Hematopoietic multipotent progenitor cell (in vitro differentiated cells): ENCODE measurements at places on chromosomes 13 and 19. TPM values are rescaled to one million over a fixed set of nuclear protein-coding genes. Genes with fewer than 3 reads are reported as not detected.

Gene BRCA2
- total RNA-seq: 1.9 TPM

Gene KIR2DL1
- not detected for total RNA-seq

Gene RGS9BP
- total RNA-seq: 0.54 TPM

Gene ZNF547
- 1.6 TPM for total RNA-seq

Gene MYPOP
- total RNA-seq: 3.2 TPM

Gene CRLF1
- total RNA-seq: not detected

Gene LIPE
- total RNA-seq: 9.2 TPM

Gene TINCR
- total RNA-seq: 0.27 TPM

Gene CIC
- 43.1 TPM for total RNA-seq

Gene LPAR2
- 22.6 TPM for total RNA-seq

Gene APBA3
- 36.4 TPM for total RNA-seq

Gene CNFN
- 1.1 TPM for total RNA-seq

Gene IGFL2
- total RNA-seq: not detected

Gene PALM
- 15.6 TPM for total RNA-seq

Gene ZNF667
- total RNA-seq: 5.7 TPM

Gene CD22
- total RNA-seq: 11.0 TPM

Gene CYP4F8
- under 0.01 TPM for total RNA-seq

Gene ZNF83
- 28.8 TPM for total RNA-seq

Gene AKAP8
- total RNA-seq: 33.4 TPM

Gene TRAPPC6A
- total RNA-seq: 61.9 TPM

Gene PTBP1
- 348 TPM for total RNA-seq

Gene SH2D3A
- total RNA-seq: 8.9 TPM

Gene LYPD5
- total RNA-seq: 3.5 TPM

Gene TTYH1
- 0.81 TPM for total RNA-seq

Gene C19orf33
- total RNA-seq: 1.9 TPM

Gene PNMA8B
- total RNA-seq: 0.81 TPM

Gene SBK2
- under 0.01 TPM for total RNA-seq

Gene ZFP30
- total RNA-seq: 7.0 TPM

Gene PTGER1
- 0.27 TPM for total RNA-seq

Gene EPS8L1
- total RNA-seq: 1.3 TPM

Gene FAM174C
- total RNA-seq: 30.7 TPM

Gene LGI4
- 0.27 TPM for total RNA-seq

Gene ZDHHC20
- total RNA-seq: 22.1 TPM

Gene URAD
- total RNA-seq: 0.27 TPM

Gene CALR3
- total RNA-seq: not detected

Gene FAM216B
- total RNA-seq: not detected

Gene FBXL3
- 45.0 TPM for total RNA-seq

Gene PGLYRP2
- total RNA-seq: under 0.01 TPM

Gene RB1
- 8.3 TPM for total RNA-seq

Gene CCDC124
- total RNA-seq: 22.9 TPM

Gene TMPRSS9
- total RNA-seq: 8.3 TPM

Gene MISP
- 0.27 TPM for total RNA-seq

Gene TPTE2
- total RNA-seq: not detected

Gene INSL3
- total RNA-seq: 0.81 TPM

Gene SIX5
- 1.6 TPM for total RNA-seq

Gene GSX1
- not detected for total RNA-seq

Gene SOX21
- total RNA-seq: not detected

Gene OR7A5
- total RNA-seq: under 0.01 TPM
